ENCODE measurements at places on chromosomes 4 and X.

- no peak for DNase-seq
Measured at GRCh38 chrX:56099271-56099670, 132.9 kb upstream of the KLF8 start.

GRCh38 chr4:56665781-56666180 is 15.3 kb downstream of the HOPX start:
- DNase-seq, result no peak

DNA sequence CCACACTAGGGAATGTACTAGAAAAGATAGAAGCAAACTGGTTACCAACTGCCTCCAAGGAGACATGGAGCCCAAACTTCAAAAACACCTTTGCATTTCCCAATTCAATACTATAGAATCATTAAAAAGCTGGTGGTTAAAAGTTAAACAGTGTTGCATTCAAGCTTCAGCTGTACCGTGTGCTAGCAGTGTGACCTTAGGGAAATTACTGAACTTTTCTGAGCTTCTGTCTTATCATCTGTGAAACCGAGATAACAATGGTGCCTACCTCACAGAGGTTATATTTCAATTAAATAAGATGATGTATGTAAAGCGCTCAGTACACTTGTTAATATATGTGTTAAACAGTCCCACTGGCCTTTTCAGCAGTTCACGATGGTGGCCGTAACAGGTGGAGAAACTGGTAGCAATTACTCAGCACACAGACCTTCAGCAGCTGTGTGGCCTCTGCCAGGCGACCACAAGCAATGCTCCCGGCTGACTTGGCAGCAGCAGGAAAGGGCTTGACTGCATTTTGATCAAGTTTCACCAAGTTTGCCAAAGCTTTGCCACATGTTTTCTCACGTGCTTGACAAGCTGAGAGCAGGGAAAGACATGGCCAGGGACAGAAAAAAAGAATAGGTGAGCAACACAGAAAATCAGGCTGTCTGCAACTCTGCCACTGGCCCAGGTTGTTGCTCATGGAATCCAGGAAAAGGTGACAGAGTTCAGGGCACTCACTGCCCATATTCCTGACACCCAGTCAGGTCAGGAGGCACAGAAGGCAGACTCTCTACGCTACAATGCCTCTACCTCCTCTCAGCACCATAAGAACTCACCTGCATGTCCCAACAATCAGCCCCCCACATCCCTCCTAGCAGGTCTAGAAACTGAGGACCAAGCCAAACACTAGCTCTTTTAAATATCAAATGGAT is 72.1 kb downstream of the PARM1 start:
- DNase-seq, result no peak

GRCh38 chr4:106898621-106899230 is 137.4 kb downstream of the DKK2 start:
- no peak for DNase-seq

- DNase-seq, result no peak
Measured at GRCh38 chr4:13642170-13642950, 14.8 kb upstream of the BOD1L1 start.

- no peak for DNase-seq
Measured at GRCh38 chr4:172998527-172999469, 169.8 kb upstream of the GALNT7 start.

Data from NCI-H524 treated with DMSO at 0.1 percent for 48 hours (cell line).